Brain microvascular endothelial cell (primary cell): ENCODE measurements at places on chromosomes 12 and 14.

- DNase-seq, result no peak
Observed at GRCh38 chr12:53967421-53967925, 5.5 kb upstream of the HOXC11 start.

- no peak for DNase-seq
Observed at GRCh38 chr14:24721775-24722174, 87.8 kb upstream of the GZMB start.

GRCh38 chr12:118187751-118188435, 52.0 kb downstream of the PEBP1 start:
- no peak for DNase-seq

GRCh38 chr12:48985475-48985897, 7.4 kb downstream of the WNT1 start:
- DNase-seq, result no peak

DNA sequence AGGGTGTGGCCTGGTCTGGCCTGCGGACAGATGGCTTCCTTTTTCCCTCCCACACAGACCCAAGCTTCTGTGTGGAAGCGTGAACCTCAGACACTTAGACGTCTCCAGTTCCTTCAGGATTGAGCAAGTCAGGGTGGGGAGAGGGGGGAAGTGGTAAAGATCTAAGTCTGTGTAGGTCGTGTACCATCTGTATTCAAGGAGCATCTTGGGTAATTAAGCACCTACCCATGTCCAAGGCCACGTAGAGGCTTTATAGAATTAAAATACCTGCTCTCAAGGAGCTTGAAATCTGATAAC, 1.7 kb downstream of the AVIL start:
- no peak for DNase-seq

GRCh38 chr12:111685322-111685810, 390 bp downstream of the BRAP start:
- DNase-seq, result no peak

- no peak for DNase-seq
Observed at GRCh38 chr14:92274055-92274454, 48.9 kb upstream of the SLC24A4 start.

DNA sequence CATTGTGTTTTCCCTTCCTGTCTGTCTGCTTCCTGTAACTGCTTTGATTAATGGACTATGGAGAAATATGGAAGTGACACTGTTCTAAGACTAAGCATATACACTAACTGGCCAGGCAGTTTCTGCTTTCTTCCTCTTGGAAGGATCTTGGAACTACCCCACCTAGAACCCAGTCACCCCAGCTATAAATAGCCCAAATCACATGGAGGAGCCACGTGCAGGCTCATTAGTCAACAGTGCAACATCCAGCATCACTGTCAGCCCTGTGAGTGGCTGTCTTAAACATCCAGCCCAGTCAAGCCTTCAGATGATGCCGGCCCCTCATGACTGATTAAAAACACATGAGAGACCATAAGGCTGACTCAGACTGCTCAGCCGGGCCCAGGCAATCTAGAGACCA, 39.2 kb downstream of the BCAT1 start:
- peak; percentile 97 for DNase-seq

- no peak for DNase-seq
Observed at GRCh38 chr12:65694130-65694529, 130.2 kb upstream of the HMGA2 start.

DNA sequence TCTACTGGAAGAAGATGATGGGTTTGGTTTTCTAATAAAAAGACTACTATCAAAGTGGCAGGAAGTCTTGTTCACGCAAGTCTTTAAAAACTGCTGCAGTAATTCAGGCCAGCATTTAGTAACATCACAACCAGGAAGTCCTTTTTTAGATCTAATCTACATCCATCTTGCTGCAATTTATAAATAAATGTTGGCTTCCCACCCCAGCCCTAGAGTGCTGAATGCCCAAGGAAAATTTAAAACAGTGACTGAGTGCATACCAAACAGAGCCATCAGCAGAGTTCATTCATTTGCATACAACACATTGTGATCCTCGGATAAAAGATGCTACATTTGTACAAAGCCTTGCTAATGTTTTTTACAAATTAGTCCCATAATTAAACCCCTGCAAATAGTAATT, 72.1 kb downstream of the PHLDA1 start:
- DNase-seq, result no peak

- DNase-seq, result no peak
Observed at GRCh38 chr14:89955022-89955744, 544 bp upstream of the TDP1 start.

GRCh38 chr14:33062476-33062875, 123.8 kb downstream of the NPAS3 start:
- DNase-seq, result no peak

- DNase-seq, result no peak
Observed at GRCh38 chr14:101367421-101368261, 193.7 kb upstream of the DIO3 start.

- DNase-seq, result no peak
Observed at GRCh38 chr14:64719601-64720000, 15.4 kb downstream of the PLEKHG3 start.

GRCh38 chr14:25394356-25394755, 344.4 kb upstream of the STXBP6 start:
- no peak for DNase-seq

- peak; percentile 60 for DNase-seq
Observed at GRCh38 chr12:3005736-3006135, 46.5 kb downstream of the TEAD4 start.

DNA sequence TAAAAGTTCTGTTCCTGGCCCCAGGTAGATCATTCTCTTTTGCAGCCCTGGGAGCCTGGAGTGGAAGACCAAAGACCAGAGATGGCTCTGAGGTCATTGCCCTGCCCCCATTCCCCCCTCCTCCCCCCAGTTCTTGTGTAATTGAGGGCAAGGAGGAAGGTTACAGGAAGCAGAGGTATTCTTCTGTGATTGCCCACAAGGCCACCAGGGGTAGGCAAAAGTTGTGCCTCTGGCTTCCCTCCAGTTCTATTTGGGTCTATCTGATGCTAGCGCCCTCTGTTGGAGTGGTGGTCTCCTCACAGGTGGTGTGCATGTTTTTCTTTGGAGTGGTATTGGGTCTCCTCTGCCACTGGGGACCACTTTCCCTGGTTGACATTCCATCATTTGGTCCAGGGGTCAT, 41.2 kb upstream of the CRY1 start:
- DNase-seq, result no peak

DNA sequence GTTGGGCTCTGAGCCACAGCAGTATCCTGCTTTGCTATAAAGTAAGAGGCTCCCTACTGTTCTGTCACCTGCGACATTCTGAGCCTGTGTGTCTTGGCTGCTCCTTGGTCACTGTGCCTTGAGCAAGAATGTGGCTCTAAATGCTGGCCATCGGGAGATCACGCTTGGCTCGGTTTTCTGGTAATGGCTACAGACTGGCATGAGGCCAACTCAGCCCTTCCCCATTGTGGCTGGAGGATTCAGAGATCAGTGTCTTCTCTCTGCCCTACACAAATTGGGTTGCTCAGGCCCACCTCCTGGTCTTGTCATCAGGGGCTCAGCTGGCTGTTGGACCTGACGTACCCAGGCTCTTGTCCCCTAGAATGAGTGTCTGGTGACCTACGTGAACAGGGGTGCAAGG, 94.5 kb downstream of the PLXNC1 start:
- DNase-seq, result no peak

- no peak for DNase-seq
Observed at GRCh38 chr14:97458661-97459579, 661.7 kb downstream of the VRK1 start.

DNA sequence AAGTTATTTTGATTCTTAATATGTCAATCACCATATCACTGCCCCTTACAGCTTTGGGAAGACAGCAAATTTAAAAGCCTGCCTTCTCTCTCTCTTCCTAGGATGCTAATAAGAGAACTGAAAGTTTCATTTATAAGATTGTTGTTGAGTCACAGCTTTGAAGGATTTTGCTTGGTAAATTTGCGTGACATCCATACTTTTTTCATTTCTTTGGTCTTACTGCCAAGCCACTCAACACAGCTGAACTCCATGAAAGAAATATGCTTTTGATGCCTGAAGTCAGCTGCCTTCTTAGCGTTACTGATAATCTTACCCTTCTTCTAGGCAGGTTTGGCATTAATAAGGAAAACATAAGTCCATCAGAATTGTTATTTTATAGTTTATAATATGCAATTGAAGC, 155.0 kb downstream of the CRADD start:
- DNase-seq, result no peak

GRCh38 chr12:65560286-65560685, 264.0 kb upstream of the HMGA2 start:
- no peak for DNase-seq

DNA sequence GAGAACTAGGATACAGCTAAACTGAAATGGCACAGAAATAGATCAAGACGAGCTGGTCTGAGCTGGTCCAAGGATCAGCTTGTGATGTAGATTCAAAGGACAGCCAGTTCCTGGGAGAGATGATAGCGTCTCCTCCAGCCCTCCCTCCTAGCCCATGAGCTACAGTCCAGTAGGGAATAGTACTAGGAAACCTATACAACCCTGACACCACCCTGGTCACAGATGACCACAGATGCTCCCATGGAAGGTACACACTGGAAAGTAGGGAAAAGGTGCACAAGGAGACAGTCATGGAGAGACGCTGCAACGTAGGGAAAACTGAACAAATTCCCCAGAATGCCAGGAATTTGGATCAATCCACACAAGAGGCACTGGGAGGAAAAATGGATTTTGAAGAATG, 6.9 kb downstream of the GCH1 start:
- no peak for DNase-seq
